A549 treated with DMSO at 1 μM for 4 hours (cell line): ENCODE measurements at places on chromosomes 5 and 9. TPM values are rescaled to one million over a fixed set of nuclear protein-coding genes. Genes with fewer than 3 reads are reported as not detected.

The ANKRD31 gene
- total RNA-seq = 0.05 to 0.08 TPM (median 0.08 TPM) in 5 replicates

The IARS1 gene
- 106 to 124 TPM (median 111 TPM) in 5 replicates for total RNA-seq

The NTRK2 gene
- 0.01 to 0.03 TPM (median 0.03 TPM) in 5 replicates for total RNA-seq

The ZNG1F gene
- 19.0 to 52.6 TPM (median 26.3 TPM) in 5 replicates for total RNA-seq

The MCTP1 gene
- 8.9 to 11.3 TPM (median 10.1 TPM) in 5 replicates for total RNA-seq

The PAIP2 gene
- 81.3 to 101 TPM (median 94.1 TPM) in 5 replicates for total RNA-seq

The TMEM250 gene
- 33.6 to 49.9 TPM (median 45.5 TPM) in 5 replicates for total RNA-seq

The C9orf50 gene
- total RNA-seq = 0.08 TPM in 1 of 5 replicates, not detected in the others

The TOR1B gene
- 21.3 to 26.1 TPM (median 24.7 TPM) in 5 replicates for total RNA-seq

The CTXN3 gene
- not detected in 5 replicates for total RNA-seq

The APBA1 gene
- total RNA-seq = 0.17 to 0.47 TPM (median 0.27 TPM) in 5 replicates

The PRDM9 gene
- not detected in 5 replicates for total RNA-seq

The DDX4 gene
- total RNA-seq = not detected in 5 replicates

The PKD2L2 gene
- total RNA-seq = 0.06 to 0.08 TPM in 2 of 5 replicates, not detected in the others

The TLX3 gene
- not detected in 5 replicates for total RNA-seq

The S100Z gene
- total RNA-seq = not detected in 5 replicates

The ALDH1A1 gene
- 4,424 to 5,975 TPM (median 5,388 TPM) in 5 replicates for total RNA-seq

The RNF208 gene
- 1.2 to 2.7 TPM (median 1.8 TPM) in 5 replicates for total RNA-seq

The FOXB2 gene
- total RNA-seq = not detected in 5 replicates

The PCDHGB3 gene
- 0.19 to 0.37 TPM (median 0.31 TPM) in 5 replicates for total RNA-seq

The EGR1 gene
- 7.2 to 14.2 TPM (median 11.2 TPM) in 5 replicates for total RNA-seq

The SAXO1 gene
- total RNA-seq = not detected in 5 replicates

The IFNK gene
- not detected in 5 replicates for total RNA-seq

The ATOSB gene
- total RNA-seq = 6.9 to 10.1 TPM (median 8.8 TPM) in 5 replicates

The FAM169A gene
- total RNA-seq = 4.8 to 9.2 TPM (median 7.2 TPM) in 5 replicates

The ZNF658 gene
- 2.0 to 2.4 TPM (median 2.2 TPM) in 5 replicates for total RNA-seq

The TAF1L gene
- 0.02 TPM in 1 of 5 replicates, not detected in the others for total RNA-seq

The BTNL3 gene
- total RNA-seq = not detected in 5 replicates

The SEC61B gene
- 292 to 338 TPM (median 301 TPM) in 5 replicates for total RNA-seq

The ZNF883 gene
- 0.89 to 1.1 TPM (median 0.98 TPM) in 5 replicates for total RNA-seq

The PLCXD3 gene
- 0.21 to 0.54 TPM (median 0.31 TPM) in 5 replicates for total RNA-seq

The SPATA31E1 gene
- 0.04 TPM in 1 of 5 replicates, not detected in the others for total RNA-seq

The QRFP gene
- total RNA-seq = not detected in 5 replicates

The PCDHA6 gene
- total RNA-seq = 0.08 to 0.10 TPM (median 0.09 TPM) in 3 of 5 replicates, not detected in the others

The SEMA6A gene
- total RNA-seq = 0.05 to 0.31 TPM (median 0.17 TPM) in 5 replicates
